ENCODE measurements at places on chromosomes 11 and 22. TPM values are rescaled to one million over a fixed set of nuclear protein-coding genes. Genes with fewer than 3 reads are reported as not detected.

The ESAM gene
- 35.7 TPM for total RNA-seq

The PNPLA3 gene
- total RNA-seq, result 5.7 TPM

The INSC gene
- 0.13 TPM for total RNA-seq

The OR8B12 gene
- total RNA-seq, result not detected

The PACSIN3 gene
- total RNA-seq, result 30.0 TPM

The MMP11 gene
- total RNA-seq, result 117 TPM

The CHRDL2 gene
- not detected for total RNA-seq
